ENCODE measurements at places on chromosomes 2 and 18. TPM values are rescaled to one million over a fixed set of nuclear protein-coding genes. Genes with fewer than 3 reads are reported as not detected.

PIEZO2 gene
- total RNA-seq: 0.57 TPM

DNA sequence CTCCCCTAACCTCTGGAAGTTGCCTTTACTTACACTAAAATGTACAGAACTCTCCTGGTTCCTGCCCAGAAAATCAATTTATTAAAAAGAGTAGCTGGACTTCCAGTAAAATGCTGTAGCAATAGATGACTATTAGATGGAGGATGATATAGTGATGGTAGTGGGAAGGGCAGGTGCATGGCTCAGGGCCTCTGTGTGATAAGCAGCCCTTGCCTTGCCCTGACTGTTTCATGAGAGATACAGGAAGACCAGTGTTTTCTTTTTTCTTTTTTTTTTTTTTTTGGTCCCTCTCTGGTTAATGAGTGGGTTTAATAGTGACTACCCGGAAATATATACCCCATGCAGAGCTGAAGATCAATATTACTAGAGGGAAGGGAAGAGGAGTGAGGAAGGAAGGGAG is 48.7 kb upstream of the NEDD4L start:
- no peak overlapping the region for H3K4me3 ChIP-seq
- no peak for DNase-seq
- no peaks in the 10 kb centered on the region for H3K36me3 ChIP-seq
- no peak overlapping the region for H3K27ac ChIP-seq
- no peaks in the 10 kb centered on the region for H3K27me3 ChIP-seq

DNA sequence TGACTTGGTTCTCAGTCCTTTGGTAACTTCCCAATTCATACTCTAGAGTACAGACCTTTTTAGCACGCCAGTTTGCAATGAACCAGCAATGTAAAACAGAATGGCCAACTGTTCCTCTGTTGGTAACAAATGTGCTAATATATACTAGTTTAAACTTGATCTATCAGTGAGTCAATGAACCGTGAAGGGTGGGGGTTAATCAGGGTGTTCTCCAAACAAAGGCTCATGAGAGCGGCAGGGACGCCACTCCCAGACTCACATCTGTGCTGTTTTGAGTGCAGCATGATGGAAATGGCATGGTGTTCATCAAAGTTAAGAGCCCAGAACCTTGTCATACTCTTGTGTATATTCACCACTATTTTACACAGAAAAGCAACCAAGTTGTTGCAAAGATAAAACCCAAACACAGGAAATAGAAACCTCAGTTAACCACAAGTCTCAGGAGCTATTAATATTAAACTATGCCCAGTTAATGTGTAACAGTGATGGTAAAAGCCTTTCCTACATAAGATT is 70.3 kb downstream of the CERKL start:
- no peaks in the 10 kb centered on the region for H3K27me3 ChIP-seq
- no peaks in the 10 kb centered on the region for H3K4me1 ChIP-seq
- no peak overlapping the region for H3K4me3 ChIP-seq
- DNase-seq: no peak

GRCh38 chr2:75410702-75411101 is 150.0 kb downstream of the EVA1A start:
- H3K4me3 ChIP-seq: no peak overlapping the region
- no peak for DNase-seq
- no peak overlapping the region for H3K27ac ChIP-seq
- no peaks in the 10 kb centered on the region for H3K36me3 ChIP-seq
- no peaks in the 10 kb centered on the region for H3K4me1 ChIP-seq
- peaks cover 2% of the 10 kb centered on the region for H3K27me3 ChIP-seq

CNDP1 gene
- not detected for total RNA-seq

- no peaks in the 10 kb centered on the region for H3K36me3 ChIP-seq
- no peaks in the 10 kb centered on the region for H3K27me3 ChIP-seq
- no peak overlapping the region for H3K4me3 ChIP-seq
These were observed 25.1 kb upstream of the TMEM214 start for GRCh38 chr2:27007416-27008374.

- no peaks in the 10 kb centered on the region for H3K36me3 ChIP-seq
- H3K4me3 ChIP-seq: no peak overlapping the region
- DNase-seq: no peak
These were observed 256.0 kb downstream of the C1D start for GRCh38 chr2:67806816-67807215.

- peak overlapping the region; percentile 12 for H3K4me3 ChIP-seq
- H3K4me1 ChIP-seq: peaks cover 100% of the 10 kb centered on the region
- H3K27me3 ChIP-seq: no peaks in the 10 kb centered on the region
These were observed 25.3 kb downstream of the MBP start for GRCh38 chr18:77107292-77107691.

RASGRP3 gene
- total RNA-seq: 2.6 TPM

DYTN gene
- not detected for total RNA-seq

- no peak overlapping the region for H3K27ac ChIP-seq
- H3K4me3 ChIP-seq: no peak overlapping the region
- no peaks in the 10 kb centered on the region for H3K4me1 ChIP-seq
- H3K36me3 ChIP-seq: no peaks in the 10 kb centered on the region
- DNase-seq: no peak
These were observed 737.4 kb upstream of the SALL3 start for GRCh38 chr18:78242254-78242643.

DNA sequence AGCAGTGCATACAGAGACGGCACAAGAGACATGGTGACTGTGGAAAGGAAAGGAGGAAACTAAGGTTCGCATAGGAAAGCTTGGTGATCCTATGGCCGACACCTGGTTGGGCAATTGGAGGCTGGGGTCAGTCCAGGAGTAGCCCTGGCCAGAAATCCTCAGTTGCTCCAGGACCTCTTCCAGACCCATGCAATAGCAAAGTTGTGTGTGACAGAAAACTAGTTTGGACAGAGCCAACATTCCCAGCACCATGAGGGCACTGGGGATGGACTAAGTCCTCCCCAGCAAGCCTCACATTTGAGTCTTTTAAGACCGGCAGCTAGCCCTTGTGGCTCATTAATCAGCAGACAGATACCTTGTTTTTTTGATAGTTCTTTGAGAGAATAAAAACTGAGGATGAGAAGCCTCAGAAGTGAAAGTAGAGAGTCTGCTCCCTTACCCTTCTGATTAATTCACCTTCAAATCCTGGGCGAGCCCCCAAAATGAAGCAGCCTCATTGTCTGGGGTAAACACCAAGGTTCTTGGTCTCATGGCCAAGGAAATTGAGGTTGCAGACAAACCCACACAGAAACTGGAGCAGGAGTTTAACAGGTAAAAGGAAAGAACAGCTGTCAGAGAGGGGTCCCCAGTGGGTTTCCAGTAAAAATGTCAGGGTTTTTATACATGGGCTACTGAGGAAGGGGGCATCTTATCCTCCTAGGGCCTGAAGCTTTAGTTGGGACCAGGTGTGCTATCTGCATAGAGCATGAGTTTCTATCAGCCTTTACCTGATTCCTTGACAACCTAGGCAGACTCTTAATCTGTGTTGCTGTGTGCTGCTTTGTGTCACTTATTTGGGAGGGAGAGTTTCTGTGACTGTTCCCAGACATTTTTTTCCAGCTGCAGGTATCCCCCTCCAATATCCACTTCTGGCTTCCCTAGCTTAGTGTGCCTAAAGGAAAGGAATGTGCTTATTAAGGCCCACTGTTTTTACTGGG is 39.1 kb downstream of the STK17B start:
- no peak overlapping the region for H3K27ac ChIP-seq
- no peaks in the 10 kb centered on the region for H3K4me1 ChIP-seq
- no peak for DNase-seq
- H3K4me3 ChIP-seq: no peak overlapping the region
- H3K36me3 ChIP-seq: peaks cover 7% of the 10 kb centered on the region
- H3K27me3 ChIP-seq: no peaks in the 10 kb centered on the region

RAB6C gene
- total RNA-seq: 0.13 TPM

DNA sequence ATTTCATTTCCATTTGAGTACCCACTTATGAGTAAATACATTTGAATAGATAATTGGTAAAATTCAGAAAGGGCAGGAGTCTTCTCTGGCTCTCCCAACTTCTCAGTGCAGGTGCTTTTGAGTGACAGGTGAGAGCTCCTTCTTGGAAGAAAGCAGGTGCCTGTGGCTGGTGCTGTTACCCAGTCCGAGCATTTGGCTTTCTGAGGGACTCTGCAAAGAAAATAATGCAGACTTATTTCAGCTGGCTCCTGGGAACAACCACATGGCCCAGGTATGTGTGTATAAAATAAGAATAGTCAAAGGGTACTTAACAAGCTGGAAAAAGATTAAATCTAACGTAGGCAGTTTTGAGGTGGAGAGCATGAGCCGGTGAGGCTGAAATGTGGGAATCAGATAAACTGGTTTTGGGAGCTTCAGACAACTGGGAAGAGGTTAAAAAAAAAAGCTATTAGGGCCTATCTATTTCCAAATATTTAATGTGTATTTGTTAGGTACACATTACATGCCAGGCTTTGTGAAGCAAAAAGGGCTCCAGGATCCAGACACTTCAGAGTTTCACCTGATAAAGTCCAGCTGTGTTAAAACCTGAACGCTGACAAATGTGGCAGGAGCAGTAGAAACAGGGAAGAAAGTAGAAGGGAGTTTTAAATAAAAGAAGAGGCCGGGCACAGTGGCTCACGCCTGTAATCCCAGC is 20.6 kb downstream of the ZNF236 start:
- H3K4me1 ChIP-seq: peaks cover 33% of the 10 kb centered on the region
- no peak for DNase-seq
- no peaks in the 10 kb centered on the region for H3K27me3 ChIP-seq

All from Panc1 (cell line).